GM12878 (cell line): ENCODE measurements at places on chromosomes 6 and 20. TPM values are rescaled to one million over a fixed set of nuclear protein-coding genes. Genes with fewer than 3 reads are reported as not detected.

Gene HTR1B
- not detected in 2 replicates for total RNA-seq

GRCh38 chr6:116244284-116244683 lies 9.6 kb downstream of the TSPYL4 start:
- no peaks in the 10 kb centered on the region for H3K4me1 ChIP-seq
- H3K27me3 ChIP-seq: no peaks in the 10 kb centered on the region
- DNase-seq: no peak
- no peak overlapping the region for H3K27ac ChIP-seq
- H3K36me3 ChIP-seq: no peaks in the 10 kb centered on the region

Gene DCDC2
- total RNA-seq: not detected in 2 replicates

Gene OPN5
- total RNA-seq: not detected in 2 replicates

DNA sequence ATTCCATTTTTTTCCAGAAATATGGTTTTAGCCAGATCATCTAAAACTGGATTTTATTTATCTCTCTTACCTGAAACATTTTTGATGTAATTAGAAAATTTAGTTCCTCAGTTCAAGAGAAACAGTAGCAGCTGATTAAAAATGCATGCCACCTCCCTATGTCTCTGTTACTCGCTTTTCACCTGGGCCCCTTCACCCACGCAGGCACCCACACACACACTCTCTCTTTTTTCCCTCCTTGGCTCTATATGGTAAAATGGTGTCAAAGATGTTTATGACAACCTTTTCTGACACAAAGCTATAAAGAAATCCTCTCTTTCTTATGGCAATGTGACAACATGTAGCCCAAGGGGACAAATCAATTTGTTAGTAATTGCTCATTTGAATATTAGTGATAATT lies 5.8 kb upstream of the SGK1 start:
- H3K4me3 ChIP-seq: no peak overlapping the region
- H3K4me1 ChIP-seq: no peaks in the 10 kb centered on the region
- no peaks in the 10 kb centered on the region for H3K36me3 ChIP-seq
- H3K27ac ChIP-seq: no peak overlapping the region
- no peak for DNase-seq
- H3K27me3 ChIP-seq: peaks cover 2% of the 10 kb centered on the region; the same call in 1 of the 2 replicates

GRCh38 chr6:51398064-51398705 lies 579.5 kb downstream of the TFAP2B start:
- no peaks in the 10 kb centered on the region for H3K36me3 ChIP-seq
- H3K27ac ChIP-seq: no peak overlapping the region
- no peak overlapping the region for H3K4me3 ChIP-seq
- no peaks in the 10 kb centered on the region for H3K4me1 ChIP-seq
- H3K27me3 ChIP-seq: no peaks in the 10 kb centered on the region

- no peaks in the 10 kb centered on the region for H3K4me1 ChIP-seq
- no peak overlapping the region for H3K27ac ChIP-seq
- no peaks in the 10 kb centered on the region for H3K36me3 ChIP-seq
- no peaks in the 10 kb centered on the region for H3K27me3 ChIP-seq
Measured at GRCh38 chr6:112906726-112907125, 559.6 kb downstream of the RFPL4B start.

Gene C6orf15
- total RNA-seq: not detected in 2 replicates

Gene SYNDIG1
- total RNA-seq: not detected in 2 replicates

DNA sequence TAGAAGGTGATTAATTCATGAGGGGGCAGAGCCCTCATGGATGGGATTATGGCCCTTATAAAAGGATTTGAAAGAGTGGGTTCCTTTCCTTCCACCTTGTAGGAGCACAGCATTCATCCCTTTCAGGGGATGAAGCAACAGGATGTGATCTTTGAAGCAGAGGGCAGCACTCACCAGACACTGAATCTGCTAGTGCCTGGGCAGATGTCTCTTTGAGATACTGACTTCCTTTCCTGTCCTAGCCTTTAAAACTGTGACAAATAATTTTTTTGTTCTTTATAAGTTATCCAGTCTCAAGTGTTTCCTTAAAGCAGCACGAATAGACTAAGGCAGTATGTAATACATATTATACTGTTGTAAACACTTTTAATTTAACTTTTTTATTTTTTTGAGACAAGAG lies 538.6 kb upstream of the RNF217 start:
- no peaks in the 10 kb centered on the region for H3K36me3 ChIP-seq
- H3K4me3 ChIP-seq: no peak overlapping the region
- H3K4me1 ChIP-seq: no peaks in the 10 kb centered on the region
- H3K27me3 ChIP-seq: no peaks in the 10 kb centered on the region

GRCh38 chr6:105113422-105113821 lies 66.4 kb downstream of the POPDC3 start:
- no peak overlapping the region for H3K27ac ChIP-seq
- no peaks in the 10 kb centered on the region for H3K4me1 ChIP-seq
- no peaks in the 10 kb centered on the region for H3K36me3 ChIP-seq
- H3K4me3 ChIP-seq: no peak overlapping the region
- no peak for DNase-seq
- H3K27me3 ChIP-seq: no peaks in the 10 kb centered on the region

GRCh38 chr6:135196739-135197510 lies 15.8 kb downstream of the MYB start:
- H3K27me3 ChIP-seq: no peaks in the 10 kb centered on the region
- no peak for DNase-seq
- H3K4me3 ChIP-seq: no peak overlapping the region
- H3K4me1 ChIP-seq: no peaks in the 10 kb centered on the region
- no peak overlapping the region for H3K27ac ChIP-seq

DNA sequence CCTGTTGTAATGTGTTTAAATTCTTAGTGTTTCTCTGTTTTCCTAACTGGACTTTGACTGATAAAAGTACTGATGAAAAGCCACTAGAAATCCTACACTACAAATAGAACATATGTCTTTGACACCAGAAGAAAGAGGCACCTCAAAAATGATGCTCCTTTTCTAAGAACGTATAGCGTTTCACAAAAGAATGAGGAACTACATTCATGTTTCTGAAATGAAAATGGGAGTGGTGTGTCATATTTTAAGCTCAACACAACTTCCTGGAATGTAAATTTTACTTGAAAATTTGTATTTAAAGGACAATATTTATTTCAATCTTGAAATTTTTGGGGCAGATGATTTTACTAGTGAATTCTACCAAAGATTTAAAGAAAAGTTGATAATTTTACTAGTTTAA lies 35.3 kb downstream of the KIAA0408 start:
- peak overlapping the region; percentile 39; the same call in 1 of the 2 replicates for H3K27ac ChIP-seq
- no peak for DNase-seq
- no peak overlapping the region for H3K4me3 ChIP-seq

- peaks cover 86% of the 10 kb centered on the region for H3K4me1 ChIP-seq
- no peaks in the 10 kb centered on the region for H3K27me3 ChIP-seq
- H3K4me3 ChIP-seq: peak overlapping the region; percentile 13; the same call in 1 of the 2 replicates
- H3K36me3 ChIP-seq: no peaks in the 10 kb centered on the region
- peak; percentile 55 for DNase-seq
Measured at GRCh38 chr6:217048-217659, 75.1 kb upstream of the DUSP22 start.

DNA sequence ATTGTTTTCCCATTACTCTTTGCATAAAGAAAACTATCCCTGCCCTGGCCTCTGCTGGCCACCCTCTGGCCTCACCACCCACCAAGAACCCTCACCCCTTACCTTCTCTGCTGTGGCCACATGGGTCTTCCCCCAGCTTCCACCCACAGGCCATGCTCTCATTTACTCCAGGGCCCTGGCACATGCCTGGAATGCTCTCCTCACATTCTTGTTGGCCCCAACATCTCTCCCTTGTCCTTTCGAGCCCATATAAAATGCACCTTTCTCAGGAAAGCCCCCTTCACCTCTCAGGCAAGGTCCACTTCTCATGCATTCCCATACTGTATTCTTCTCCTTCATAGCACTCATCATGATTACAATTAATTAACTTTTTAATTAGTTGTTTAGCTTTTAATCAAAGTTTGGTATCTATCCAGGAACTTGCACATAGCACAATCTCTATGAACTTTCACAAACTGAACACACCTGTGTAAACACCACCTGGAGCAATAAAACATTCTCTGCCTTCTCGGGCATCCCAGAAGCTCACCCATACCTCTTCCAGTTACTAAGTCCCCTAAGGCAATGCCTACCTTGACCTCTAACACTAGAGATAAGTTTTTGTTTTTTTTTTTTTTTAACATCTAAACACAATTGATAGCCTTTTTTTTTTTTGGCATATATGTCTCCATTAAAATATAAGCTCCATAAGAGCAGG lies 617.2 kb downstream of the PTPRT start:
- H3K36me3 ChIP-seq: no peaks in the 10 kb centered on the region
- H3K4me1 ChIP-seq: no peaks in the 10 kb centered on the region
- no peak for DNase-seq

Gene SIRPD
- 0.51 and 1.1 TPM in 2 replicates for total RNA-seq

DNA sequence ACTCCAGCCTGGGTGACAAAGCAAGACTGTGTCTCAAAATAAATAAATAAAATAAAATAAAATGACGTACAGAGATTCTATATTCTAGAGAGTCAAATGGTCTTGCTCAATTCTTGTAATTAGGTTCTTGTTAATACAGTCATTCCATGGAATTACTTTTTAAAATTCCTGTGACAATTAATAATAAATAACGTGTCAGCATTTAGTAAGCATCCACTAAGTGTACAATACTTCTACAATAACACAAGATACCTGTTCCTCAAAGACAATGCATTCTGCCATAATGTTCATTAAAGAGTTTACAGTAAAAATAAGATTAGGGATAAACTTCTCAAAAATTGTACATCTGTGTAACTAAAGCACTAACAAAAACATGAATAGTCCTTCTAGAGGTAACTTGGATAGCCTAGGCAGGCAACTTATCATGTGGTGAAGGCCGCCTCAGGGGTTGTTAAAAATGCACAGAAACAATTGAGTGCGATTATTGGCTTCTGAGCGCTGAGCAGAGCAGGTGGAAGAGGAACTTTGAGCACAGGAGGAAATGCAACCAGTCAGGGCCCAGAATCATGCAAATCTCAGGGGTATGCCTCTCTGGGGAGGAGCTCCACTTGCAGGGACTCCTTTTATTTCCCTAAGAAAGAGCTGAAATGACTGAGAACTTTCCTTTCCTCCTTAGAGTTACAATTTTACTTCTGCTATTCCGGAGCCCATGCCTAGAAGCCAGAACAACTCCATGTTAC lies 37.1 kb downstream of the QRSL1 start:
- peak; percentile 64 for DNase-seq
- peaks cover 4% of the 10 kb centered on the region; the same call in 1 of the 2 replicates for H3K4me1 ChIP-seq
- H3K4me3 ChIP-seq: no peak overlapping the region
- H3K27me3 ChIP-seq: no peaks in the 10 kb centered on the region
- peaks cover 10% of the 10 kb centered on the region for H3K36me3 ChIP-seq
